Left renal pelvis (tissue), 4 donors: ENCODE measurements at places on chromosomes 7 and 10.

DNA sequence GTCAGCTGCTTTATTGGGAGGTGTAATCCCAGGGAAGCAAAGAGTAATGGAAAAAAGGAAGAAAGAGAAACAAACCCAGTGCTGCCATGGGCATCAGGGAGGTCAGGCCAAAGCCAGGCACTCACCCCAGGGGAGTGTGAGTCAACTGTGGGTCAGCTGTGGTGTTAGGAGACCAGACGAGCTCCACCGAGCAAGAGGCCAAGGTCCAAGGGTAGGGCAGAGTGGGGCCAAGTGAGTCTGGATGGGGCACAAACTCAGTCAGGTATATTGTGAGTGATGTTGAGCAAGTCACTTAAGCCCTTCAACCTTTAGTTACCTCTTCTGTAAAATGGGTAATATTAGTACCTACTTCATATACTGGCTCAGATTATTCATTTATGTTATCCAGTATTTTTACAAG is 30.4 kb upstream of the CDK13 start:
- no peak for DNase-seq

- no peak for DNase-seq
These were observed 157.7 kb upstream of the NAMPT start for GRCh38 chr7:106442476-106442875.

- no peak for DNase-seq
These were observed 1059.8 kb downstream of the LRMDA start for GRCh38 chr10:76491216-76491615.

DNA sequence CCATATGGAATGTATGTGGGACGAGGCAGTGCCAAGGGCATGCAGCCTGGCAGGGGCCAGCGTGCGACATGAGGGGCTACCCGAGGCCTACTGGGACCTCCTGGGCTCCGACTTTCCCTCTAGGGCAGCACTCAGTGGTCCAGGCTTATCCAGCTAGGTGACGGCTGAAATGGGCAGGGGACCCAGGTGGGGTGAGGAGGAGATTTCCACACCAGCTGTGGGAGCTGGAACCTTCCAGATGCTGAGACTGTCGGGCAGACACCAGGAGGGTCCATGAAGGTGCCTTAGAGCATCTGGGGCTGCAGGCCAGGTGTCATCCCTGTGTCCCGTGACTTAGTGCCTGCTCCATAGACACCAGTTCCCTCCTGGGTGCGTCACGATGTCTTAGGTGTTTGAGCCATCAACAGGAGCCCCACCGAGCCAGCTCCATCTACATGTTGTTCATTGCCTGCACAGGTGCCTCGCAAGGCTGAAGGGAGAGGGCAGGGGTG is 13.4 kb downstream of the ZNF316 start:
- DNase-seq, result no peak

DNA sequence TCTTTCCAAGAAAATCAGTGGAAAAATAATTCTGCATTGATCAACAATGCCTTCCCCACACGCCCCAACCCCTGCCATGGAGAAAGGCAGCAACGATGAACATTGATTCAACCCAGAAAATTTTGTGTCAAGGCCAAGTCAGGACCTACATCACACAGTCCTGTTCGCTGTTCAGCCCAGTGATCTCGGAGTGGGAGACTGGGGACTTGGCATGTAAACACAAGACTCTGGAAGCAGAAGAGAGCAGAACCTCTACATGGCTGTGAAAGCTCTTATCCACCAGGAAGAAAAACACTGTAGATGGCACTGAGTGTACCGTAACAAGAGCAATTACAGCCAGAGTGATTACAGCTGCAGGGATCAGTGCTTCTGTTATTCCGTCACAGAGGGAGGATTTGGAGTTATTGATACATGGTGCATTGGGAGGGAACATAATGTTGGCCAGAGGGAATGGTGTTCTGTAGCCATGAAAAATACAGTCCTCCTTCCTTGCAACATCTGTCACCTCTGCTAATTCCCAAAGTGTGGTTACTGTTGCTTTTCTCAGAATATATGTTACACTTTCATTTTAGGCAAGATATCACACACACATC is 136.6 kb downstream of the IQUB start:
- no peak for DNase-seq
